ENCODE measurements at places on chromosomes 4 and X.

GRCh38 chr4:101122019-101122418 lies 225.3 kb downstream of the PPP3CA start:
- no peak for DNase-seq

- no peak for DNase-seq
Measured at GRCh38 chr4:3366893-3367775, 74.3 kb downstream of the RGS12 start.

- no peak for DNase-seq
Measured at GRCh38 chr4:95676190-95676589, 127.4 kb upstream of the UNC5C start.

DNA sequence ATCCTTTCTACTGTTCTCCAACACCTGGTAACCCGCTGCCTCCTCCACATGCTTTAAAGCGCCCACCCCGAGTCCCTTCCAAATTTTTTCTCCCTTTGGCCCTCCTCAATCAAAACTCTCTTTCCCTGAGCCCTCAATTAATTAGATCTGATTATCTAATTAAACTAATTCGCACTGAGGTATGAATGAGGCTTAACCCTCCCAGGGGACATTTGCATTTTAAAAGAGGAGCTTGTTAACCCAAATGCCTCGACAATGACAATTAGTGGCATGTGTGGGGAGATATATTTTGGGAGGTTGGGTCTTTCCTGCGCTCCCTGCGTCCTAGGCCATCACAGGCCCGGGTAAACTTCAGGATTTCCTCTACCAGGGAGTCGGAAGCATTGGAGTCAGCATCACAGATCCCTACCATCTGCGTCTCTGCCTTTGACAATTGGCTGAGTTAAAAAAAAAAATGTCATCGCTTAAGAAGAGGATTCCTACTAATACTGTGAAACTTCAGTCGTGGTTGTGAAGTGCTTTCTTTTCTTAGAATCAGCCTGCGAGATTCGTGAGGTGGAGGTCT lies 50.6 kb downstream of the TENM3 start:
- DNase-seq = no peak

- DNase-seq = no peak
Measured at GRCh38 chrX:13397878-13398818, 78.3 kb upstream of the ATXN3L start.

GRCh38 chr4:73619346-73619745 lies 890 bp downstream of the RASSF6 start:
- DNase-seq = no peak

Data from stimulated activated CD4-positive, alpha-beta T cell treated with anti-CD3 and anti-CD28 coated beads, Interleukin-2, amount 100 ng/mL, for 4 hours (primary cell).